NCI-H510A treated with DMSO at 0.1 percent for 48 hours (cell line): ENCODE measurements at places on chromosomes 13 and 19.

- peak; percentile 9 for DNase-seq
Measured at GRCh38 chr19:37334179-37335071, 36.5 kb upstream of the ZNF527 start.

GRCh38 chr19:49391581-49392399 lies 3.7 kb downstream of the KASH5 start:
- peak; percentile 72 for DNase-seq

GRCh38 chr19:45324349-45324907 lies 1.8 kb upstream of the CKM start:
- DNase-seq, result no peak

- no peak for DNase-seq
Measured at GRCh38 chr13:95151942-95152587, 149.2 kb downstream of the ABCC4 start.

GRCh38 chr19:49161987-49162386 lies 4.4 kb downstream of the TRPM4 start:
- no peak for DNase-seq

DNA sequence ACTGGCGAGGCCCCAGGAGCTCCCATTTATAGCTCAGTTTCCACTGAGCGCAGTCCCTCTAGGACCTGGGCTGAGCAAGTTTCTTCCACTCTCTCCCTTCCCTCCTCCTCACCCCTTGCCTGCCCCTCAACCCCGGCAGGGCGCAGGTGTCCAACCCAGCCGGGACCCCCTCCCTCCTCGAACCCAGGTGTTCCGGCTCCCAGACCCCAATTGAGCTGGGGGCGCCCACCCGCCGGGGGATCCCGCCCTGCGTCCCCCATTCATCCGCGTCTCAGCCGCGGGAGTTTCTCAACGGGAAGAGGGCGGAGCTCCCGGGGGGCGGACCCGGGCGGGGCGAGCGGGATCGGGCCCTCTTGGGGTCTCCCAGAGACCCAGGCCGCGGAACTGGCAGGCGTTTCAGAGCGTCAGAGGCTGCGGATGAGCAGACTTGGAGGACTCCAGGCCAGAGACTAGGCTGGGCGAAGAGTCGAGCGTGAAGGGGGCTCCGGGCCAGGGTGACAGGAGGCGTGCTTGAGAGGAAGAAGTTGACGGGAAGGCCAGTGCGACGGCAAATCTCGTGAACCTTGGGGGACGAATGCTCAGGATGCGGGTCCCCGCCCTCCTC lies at the start of gene KIRREL2:
Gene KIRREL2 (plus strand): TSS at position 366 of the 604 bp plus-strand sequence. CDS start 209 bp downstream, at position 575.
- no peak for DNase-seq

DNA sequence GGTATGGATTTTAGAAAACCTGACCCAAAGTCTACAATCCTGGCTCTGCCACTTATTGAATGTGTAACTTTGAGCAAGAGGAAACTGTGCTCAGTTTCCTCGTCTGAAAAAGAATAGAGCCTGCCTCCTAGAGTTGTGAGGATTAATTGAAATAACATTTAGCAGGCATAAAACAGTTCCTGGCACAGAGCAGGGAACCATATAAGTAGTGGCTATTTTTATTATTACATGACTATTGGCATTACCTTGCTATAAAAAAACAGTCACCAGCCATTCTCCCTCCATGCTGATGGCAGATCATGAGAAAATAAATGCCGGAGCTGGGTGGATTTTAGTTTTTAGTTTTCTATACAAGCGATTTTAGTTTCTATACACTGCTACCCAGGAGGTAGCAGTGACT lies 5.8 kb downstream of the DOCK9 start:
- no peak for DNase-seq
